ENCODE measurements at places on chromosomes 11 and 22.

GRCh38 chr22:27194096-27194748 is 536.8 kb downstream of the MIAT start:
- DNase-seq = peak; percentile 51

- DNase-seq = no peak
These were observed 39.7 kb upstream of the POU2AF2 start for GRCh38 chr11:111205632-111206385.

- no peak for DNase-seq
These were observed 360.6 kb downstream of the BRD1 start for GRCh38 chr22:49466878-49467595.

DNA sequence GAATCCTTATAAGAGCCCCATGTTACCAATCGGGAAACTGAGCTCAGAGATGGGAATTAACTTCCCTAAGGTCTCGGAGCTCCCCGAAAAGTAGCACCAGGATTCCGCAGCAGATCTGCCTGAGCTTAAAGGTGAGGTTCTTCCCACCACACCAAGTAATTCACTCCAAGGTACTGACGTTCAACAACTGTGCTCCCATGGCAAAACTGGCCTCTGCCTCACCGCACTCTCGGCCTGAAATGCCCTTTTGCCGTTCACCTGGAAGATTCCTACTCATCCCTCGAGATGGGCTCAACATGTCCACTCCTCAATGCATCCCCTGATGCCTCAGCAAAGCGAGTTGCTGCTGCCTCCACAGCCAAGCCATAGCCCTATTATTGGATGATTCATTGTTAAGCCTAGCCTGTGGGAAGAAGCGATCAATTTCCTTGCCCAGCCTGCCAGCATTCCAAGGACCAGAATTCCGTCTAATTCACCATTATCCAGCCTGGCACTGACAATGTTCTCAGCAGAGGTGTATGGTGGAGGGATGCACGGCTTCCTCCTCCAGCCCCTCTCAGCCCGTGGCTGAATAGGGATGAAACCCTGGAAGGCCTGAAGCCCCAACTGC is 4.2 kb downstream of the PLAAT3 start:
- DNase-seq = no peak

GRCh38 chr11:12731841-12732336 is 57.7 kb downstream of the TEAD1 start:
- DNase-seq = no peak

GRCh38 chr22:23404689-23405365 is 175.3 kb downstream of the IGLL1 start:
- DNase-seq = no peak

- DNase-seq = no peak
These were observed 279.9 kb downstream of the KIRREL3 start for GRCh38 chr11:126720539-126721235.

- DNase-seq = no peak
These were observed 1251.2 kb downstream of the BRD1 start for GRCh38 chr22:48576333-48577013.

- DNase-seq = no peak
These were observed 2050.6 kb upstream of the RAG2 start for GRCh38 chr11:38648604-38649003.

DNA sequence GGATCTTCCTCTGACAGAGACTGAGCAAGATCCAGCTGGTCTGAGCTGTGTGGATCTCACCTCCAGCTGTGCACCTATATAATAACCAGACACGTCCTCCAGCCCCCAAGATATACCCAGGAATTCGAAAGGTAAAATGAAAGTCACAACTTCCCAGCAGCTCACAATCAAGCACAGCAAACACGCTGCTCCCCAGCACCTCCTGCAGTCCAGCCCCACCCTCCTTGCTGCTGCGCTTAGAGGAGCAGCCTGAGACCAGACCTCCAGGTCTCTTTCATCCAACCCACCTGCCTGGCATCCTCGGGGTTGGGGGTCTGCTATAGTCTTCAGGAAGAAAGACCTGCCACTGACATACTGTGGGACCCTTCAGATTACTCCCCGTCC is 3.0 kb upstream of the APOL4 start:
- no peak for DNase-seq

GRCh38 chr11:10409207-10409661 is 45.8 kb upstream of the AMPD3 start:
- DNase-seq = no peak

GRCh38 chr11:35427071-35427470 is 7.7 kb upstream of the SLC1A2 start:
- DNase-seq = no peak

- DNase-seq = no peak
These were observed 46.9 kb downstream of the DDX6 start for GRCh38 chr11:118744046-118744445.

- DNase-seq = no peak
These were observed 29.0 kb downstream of the SPATA19 start for GRCh38 chr11:133816146-133816870.

- peak; percentile 38 for DNase-seq
These were observed 30.0 kb upstream of the MMP7 start for GRCh38 chr11:102560555-102561011.

DNA sequence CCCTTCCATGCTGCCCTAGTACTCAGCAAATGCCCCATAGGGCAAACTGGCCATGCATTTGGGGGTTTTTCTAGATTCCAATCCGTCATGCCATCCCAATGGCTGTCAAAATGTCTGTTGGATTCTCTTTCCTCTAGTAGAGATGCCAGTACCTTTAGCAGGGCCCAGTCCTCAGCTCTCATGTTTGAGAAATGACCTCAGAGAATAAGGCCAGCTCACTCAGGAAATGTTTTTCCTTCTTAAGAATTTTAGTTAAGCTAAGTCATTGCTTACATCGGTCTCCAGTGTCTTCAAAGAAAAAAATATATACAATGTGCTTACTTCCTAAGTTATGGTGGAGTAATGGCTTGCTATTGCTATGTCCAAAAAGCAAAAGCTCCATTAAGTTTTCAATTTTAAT is 14.1 kb upstream of the ALKBH3 start:
- no peak for DNase-seq

- DNase-seq = no peak
These were observed 69.1 kb downstream of the C11orf87 start for GRCh38 chr11:109490953-109491635.

- DNase-seq = no peak
These were observed 5.5 kb upstream of the CASTOR1 start for GRCh38 chr22:30294830-30295229.

DNA sequence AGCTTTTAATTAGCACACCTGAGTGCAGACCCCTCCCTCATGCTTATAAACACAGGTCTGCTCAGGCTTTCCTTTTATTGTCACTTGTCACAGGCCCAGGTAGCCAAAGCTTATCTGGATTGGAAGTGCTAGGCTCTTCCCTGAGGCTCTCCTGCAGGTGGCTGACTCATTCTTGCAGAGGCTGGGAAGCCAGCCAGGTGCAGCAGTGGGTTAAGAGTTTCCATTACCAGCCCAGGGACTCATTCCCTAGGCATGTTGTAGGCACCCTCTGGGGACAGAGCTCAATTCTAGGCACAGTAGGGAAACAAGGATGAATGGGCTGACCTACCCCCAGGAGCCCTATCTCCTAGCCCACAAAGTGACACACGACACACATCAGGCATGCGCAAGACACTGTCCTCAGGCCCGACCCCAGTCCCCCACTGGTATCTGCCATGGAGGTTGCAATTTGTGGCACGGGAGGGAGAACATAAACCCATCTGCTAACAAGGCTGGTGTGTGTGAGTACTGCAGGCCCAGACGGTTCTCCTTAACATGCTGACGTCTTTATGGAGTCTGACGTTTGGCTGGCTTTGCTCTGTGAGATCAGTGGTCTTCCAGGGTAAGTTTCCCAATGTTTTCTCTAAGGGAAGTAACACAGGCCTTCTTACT is 94.2 kb downstream of the ABTB2 start:
- DNase-seq = peak; percentile 76

- no peak for DNase-seq
These were observed 459 bp upstream of the NCR3LG1 start for GRCh38 chr11:17351172-17351509.

DNA sequence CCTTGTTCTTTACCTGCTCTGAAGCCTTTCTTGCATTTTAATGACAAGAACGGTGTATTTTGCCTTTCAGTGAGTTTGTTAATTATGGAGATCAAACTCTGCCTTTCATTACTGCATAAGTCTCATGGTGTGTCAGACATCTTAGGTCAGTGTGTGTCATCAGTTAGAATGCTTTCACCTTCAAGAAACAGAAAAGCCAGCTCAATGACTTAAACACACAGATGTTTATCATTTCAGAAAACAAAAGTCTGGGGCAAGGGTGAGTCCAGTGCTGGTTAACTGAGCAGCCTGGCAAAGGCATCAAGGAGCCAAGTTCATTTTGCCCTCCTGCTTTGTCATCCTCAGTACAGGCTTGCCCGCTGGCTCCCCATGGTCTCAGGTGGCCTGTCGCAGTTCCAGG is 54.5 kb downstream of the PACS1 start:
- DNase-seq = no peak

GRCh38 chr11:93403930-93404329 is 73.4 kb downstream of the DEUP1 start:
- DNase-seq = no peak

DNA sequence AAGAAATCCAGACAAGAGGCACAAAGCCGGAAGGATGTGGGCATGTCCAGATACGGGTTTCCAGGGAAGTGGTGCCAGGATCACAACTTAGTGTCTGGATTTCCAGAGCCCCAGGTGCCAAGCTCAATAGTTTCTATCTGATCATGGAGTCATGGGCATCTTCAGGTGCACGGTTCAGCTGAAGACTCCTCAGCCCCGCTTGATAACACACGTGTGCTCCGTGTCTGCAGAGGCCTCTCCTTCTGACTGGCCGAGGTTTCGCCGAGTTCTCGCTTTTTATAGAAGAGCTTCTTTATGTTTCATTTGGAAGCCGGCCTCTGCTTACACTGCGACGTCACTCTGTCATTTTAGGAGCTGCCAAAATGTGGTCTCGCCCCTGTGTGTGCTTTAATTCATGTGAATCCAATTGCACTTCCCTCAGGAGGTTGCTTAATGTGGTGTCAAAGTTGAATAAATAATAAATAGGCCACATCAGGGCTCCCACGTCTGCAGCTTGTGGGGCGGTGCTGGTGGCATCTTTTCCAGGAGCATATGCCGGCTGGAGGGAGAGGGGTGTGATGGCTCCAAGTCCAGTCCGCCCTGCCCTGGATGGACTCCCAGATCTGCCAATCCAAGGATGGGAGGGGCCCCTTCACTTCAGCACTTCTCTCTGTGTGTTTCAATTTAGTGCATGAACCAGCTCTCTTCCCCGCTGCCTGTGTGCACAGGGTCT is 1410.8 kb downstream of the TBC1D22A start:
- DNase-seq = no peak

- DNase-seq = no peak
These were observed 30.1 kb upstream of the ANO5 start for GRCh38 chr11:22162756-22163155.

DNA sequence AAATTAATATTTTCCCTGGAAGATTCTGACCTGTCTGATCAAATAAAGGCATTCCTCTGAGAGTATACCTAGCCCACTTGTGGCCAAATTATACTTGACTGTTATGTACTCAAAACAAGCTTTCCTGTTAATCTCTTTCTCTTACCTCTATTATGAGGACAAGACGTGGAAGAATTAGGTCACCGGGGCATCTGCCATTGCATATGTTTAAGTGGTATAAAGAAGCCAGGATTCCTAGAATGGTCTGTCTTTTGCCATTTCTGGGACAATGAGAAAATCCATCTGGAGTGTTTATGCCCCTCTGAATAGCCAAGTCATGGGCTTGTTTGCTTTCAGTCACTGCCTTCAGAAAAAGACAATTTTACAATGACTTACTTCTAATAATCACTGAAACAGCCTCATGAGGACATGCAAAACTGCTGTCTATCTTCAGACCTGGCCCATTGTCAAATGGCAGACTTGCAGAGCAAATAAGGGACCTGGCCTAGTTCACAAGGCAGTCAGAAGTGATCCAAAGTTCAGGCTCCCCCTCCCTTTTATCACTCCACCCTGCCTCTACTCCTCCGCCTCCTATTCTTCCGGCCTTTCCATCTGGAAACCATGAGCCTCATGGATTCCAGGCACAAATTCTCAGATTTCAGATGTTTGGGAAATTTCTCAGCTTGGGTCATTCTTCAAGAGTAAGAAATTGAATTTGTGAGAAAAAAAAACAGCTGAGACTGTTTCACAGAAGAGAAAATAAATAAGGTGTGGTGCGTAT is 128.1 kb upstream of the LDLRAD3 start:
- DNase-seq = no peak

- DNase-seq = no peak
These were observed 19.9 kb downstream of the OSBPL5 start for GRCh38 chr11:3145206-3145520.

- DNase-seq = no peak
These were observed 5.0 kb downstream of the MIF start for GRCh38 chr22:23899042-23899745.

DNA sequence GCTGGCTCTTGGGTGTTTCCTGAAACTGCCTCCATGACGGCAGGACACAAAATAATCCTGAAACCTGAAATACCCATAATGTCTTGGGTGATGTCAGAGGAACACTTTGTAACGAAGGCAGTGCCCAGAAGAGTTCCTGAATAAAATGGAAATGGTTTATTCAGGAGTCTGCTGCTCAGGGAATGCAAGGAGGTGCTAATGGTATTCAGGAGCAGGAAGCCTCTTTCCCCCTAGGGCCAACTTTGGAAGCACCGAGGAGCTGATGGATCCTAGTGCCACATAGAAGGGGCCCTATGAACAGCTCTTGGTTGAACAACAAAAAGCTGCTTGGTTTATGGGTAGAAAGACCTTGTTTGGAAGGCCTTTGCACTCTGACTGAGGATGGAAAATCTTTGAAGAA is 15.5 kb downstream of the TREH start:
- DNase-seq = no peak

GRCh38 chr11:79973721-79974617 is 533.1 kb upstream of the TENM4 start:
- DNase-seq = no peak

- no peak for DNase-seq
These were observed 61.6 kb downstream of the SYTL2 start for GRCh38 chr11:85749287-85749834.

DNA sequence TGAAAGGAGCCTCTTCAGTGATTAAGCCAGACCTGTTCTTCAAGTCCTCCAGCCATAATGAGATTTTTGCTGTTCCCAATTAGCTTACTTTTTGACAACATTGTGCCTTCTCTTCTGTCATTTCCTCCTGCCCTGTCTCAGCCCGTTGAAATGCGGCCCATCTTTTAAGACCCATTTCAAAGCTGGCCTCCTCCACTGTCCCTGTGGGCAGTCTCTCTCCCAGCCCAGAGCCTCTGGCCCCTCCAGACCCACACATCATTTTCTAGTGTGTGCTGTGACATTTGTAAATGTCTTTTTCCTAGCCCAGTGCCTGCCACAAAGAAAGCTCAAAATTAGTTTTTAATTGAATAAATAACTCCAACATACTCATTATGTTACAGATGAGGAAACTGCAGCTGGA is 70.9 kb downstream of the BUD13 start:
- no peak for DNase-seq

Data from SW480 (cell line).